ENCODE measurements at places on chromosomes 11 and 22. TPM values are rescaled to one million over a fixed set of nuclear protein-coding genes. Genes with fewer than 3 reads are reported as not detected.

GLB1L3 gene
- not detected for total RNA-seq

DNA sequence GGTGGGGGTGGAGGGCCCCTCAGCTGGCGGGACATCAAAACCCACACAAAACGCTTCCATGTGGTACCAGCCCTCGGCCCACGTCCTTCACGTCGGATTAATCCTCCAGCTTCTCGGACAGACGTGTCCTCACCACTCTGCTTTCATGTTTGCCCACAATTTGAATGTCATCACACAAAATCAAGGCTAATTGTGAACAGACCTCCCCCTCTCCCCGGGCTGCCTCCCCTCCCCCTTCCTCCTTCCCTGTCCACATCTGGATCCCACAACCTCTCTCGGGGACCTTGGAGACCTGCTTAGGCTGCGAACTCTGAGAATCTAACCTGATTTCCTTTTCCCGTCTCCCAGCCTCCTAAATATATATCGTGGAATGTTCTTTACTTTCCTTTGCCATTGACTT is 262.9 kb downstream of the MN1 start:
- DNase-seq: no peak

GRCh38 chr11:115036406-115037180 is 358.3 kb downstream of the NXPE2 start:
- no peak for DNase-seq

DNA sequence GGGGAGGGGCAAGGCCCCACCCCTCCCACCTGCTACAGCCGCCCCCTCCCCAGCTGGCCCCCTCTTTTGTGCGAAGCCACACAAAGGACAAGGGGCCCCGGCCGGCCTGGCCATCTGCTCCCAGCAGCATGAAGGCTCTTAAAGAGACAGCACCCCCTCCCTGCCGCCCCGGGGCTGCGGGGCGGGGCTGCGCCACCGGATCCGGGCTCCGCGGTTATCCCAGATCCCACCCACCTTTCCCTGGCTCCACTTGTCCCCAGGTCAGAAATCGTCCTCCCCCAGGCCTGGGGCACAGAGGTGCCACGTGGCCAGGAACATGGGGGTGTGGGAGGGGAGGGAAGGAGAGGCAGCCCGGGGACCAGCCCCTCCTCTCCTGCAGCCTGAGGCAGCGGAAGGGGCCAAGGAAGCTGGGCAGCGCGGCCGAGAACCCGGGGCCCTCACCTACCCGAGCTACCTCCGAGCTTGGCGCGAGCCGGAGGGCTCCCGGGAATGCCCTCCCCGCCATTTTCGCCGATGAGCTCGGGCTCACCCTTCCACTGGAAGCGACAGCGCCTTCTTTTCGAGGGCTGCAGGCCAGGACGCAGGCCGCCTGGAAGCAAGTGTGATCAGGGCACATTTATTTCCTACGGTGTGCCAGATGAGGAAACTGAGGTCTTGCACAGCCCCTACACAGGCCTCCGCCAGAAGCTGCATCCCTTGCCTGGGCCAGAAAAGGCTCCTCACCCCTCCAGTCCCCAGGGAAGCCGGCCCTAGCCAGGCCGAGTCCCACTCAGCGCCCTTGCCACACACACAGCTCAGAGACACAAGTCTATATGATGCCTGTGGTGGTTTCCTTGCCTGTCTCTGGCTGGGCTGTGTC is 2.5 kb upstream of the RCOR2 start:
- no peak for DNase-seq

IFITM10 gene
- total RNA-seq: 18.0 TPM

BRSK2 gene
- 32.2 TPM for total RNA-seq

- DNase-seq: no peak
These were observed 26.9 kb upstream of the OR6M1 start for GRCh38 chr11:123833095-123833494.
